ENCODE measurements at places on chromosomes 2 and 18.

DNA sequence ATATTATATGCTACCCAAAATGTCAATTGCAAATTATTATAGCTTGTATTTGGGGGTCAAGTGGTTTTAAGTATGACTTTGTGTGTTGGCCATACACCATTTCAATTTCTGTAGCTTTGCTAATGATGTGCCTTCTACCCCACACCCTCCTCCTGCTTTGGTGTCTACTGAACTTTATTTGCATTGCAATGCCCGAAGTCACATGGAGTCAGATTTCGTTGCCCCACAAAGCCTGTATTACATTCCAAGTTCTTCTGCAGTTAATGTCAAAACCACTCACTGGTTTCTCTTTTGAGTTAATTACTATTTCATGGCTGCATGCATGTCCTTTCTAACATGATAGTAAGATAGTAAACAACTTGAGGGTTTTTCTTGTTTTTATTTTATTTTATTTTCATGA is 528.9 kb downstream of the RIT2 start:
- DNase-seq: no peak

GRCh38 chr2:51299370-51299769 is 267.4 kb upstream of the NRXN1 start:
- DNase-seq: no peak

DNA sequence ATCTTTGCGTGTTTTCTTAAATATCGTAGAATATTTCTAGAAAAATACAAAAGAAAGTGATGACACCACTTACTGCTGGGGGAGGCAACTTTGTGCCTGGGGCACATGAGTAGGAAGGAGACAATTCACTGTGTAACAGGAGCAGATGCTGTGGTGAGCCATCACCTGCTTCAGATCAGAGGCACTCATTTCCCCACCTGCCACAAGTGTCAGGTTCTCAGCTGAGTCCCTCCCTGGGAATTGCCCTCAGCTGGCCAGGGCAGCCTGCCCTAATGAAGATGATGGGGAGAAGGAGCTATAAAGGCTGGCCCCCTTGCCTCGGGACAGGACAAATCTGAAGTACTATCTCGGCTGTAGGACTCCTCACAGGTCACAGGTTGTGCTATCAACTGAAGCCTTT is 322.8 kb downstream of the STK39 start:
- no peak for DNase-seq

GRCh38 chr2:7612969-7613368 is 695.8 kb downstream of the RNF144A start:
- no peak for DNase-seq

- no peak for DNase-seq
Measured at GRCh38 chr2:128783896-128784295, 465.2 kb upstream of the HS6ST1 start.

All from stimulated activated CD4-positive, alpha-beta T cell treated with anti-CD3 and anti-CD28 coated beads, Interleukin-15, amount 100 ng/mL, for 1 hour (primary cell).